ENCODE measurements at places on chromosomes 4 and X. TPM values are rescaled to one million over a fixed set of nuclear protein-coding genes. Genes with fewer than 3 reads are reported as not detected.

Gene HSD17B13
- total RNA-seq = not detected

- peak; percentile 53 for DNase-seq
These were observed 21.0 kb upstream of the UBA6 start for GRCh38 chr4:67721770-67722597.

DNA sequence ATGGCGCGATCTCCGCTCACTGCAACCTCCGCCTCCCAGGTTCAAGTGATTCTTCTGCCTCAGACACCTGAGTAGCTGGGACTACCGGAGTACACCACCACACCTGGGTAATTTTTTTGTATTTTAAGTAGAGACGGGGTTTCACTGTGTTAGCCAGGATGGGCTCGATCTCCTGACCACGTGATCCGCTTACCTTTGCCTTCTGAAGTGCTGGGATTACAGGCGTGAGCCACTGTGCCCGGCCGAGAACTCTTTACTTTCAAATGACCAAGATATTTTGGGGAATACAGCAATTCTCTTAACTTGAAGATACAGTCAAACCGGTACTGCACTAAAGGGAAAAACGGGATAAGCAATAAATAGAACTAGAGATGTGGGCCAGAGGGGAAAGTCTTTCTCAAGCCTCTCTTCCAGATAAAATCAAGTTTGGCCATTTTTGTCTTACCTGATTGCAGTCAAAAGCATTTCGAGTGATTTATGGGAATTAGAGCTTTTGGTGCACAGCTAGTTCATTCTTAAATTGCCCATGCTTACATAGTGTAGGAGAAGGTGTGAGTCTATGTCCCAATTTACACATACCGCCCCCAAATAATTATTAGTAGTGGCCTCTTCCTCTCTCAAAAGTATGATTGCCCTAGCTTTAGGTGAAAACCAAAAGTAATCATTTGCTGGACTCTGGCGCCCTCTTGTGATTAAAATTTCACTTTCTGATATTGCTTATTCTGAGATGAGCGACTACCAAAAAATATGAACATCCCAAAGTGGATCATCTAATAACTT lies 53.2 kb upstream of the ABCG2 start:
- DNase-seq = peak; percentile 11

Gene TEX13D
- not detected for total RNA-seq

Gene RASGEF1B
- total RNA-seq = 1.1 TPM

GRCh38 chr4:161285461-161285860 lies 878.3 kb downstream of the FSTL5 start:
- no peak for DNase-seq

Gene TMEM255A
- 0.06 TPM for total RNA-seq

DNA sequence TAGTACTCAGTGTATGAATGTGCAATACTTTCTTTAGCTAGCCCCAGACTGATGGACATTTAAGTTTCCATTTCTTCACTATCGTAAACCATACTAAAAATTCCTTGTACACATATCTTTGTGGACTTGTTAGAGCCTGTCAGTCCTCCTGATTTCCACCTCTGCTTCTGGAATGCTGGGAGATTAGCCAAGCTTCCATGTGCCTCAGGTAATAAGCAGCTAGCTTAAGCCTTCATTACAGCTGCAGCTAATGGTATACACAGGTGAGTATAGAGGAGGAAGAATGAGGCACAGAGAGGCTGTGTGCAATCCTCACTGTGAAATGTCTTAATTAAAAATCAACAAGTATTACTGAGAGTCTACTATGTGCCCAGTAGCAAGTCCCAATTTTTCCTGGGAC lies 9.8 kb downstream of the SMIM9 start:
- DNase-seq = no peak

Gene S100P
- not detected for total RNA-seq

GRCh38 chrX:30309139-30309571 lies at the start of gene NR0B1:
Gene NR0B1, minus strand, starts transcription at chrX:30309390. Its CDS starts 27 bp downstream, at chrX:30309363.
- DNase-seq = no peak

Gene DCX
- total RNA-seq = not detected

GRCh38 chr4:11455201-11455835 lies 26.6 kb upstream of the HS3ST1 start:
- DNase-seq = no peak

DNA sequence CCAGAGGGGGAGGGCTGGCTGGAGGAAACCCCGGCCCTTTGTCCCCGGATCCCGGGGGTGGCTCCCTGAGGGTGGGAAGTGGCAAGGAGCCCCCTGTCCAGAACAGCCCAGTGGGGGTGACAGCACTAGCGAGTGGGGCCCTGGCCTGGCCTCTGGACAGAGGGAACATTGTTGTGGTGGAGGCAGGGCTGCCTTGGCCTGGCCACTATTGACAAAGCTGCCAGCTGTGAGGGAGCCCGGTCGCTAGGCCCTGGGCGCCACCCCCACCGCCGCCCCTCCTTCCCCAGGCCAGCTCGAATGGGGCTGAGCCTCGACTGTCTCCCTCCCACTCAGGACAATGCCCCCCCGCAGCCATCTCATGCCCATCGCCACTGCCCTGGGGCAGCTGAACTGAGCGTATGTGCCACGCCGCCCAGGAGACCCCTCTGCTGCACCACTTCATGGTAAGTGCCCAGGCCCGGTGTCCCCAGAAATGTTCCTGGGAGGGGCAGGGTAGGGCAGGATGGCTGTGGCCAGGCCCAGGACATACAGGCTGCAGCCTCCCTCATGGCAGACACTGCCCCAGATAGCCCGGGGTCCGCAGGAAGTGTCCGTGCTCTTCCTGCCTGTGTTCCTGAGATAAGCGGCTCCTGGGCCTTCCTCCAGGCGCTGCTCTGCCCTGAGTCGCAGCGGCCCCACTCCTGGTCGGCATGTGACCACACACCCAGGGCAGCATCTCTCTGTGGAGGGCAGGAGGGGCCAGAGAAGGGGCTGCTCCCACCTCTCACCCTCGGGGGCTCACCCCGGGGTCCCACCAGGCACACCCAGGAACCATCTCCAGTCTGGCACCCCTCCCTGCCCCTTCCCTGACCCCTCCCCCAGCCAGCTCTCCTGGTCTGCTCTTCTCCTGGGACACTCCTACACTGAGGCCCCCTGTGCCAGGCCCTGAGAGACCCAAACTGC lies 1.4 kb downstream of the PLXNB3 start:
- no peak for DNase-seq

Gene UGT2B17
- not detected for total RNA-seq

Gene PAGE1
- total RNA-seq = 22.4 TPM

Gene TBC1D1
- total RNA-seq = 52.9 TPM

Gene SUPT20HL2
- total RNA-seq = not detected

Gene GAGE12J
- not detected for total RNA-seq

Gene GAGE10
- not detected for total RNA-seq

Gene OSTC
- total RNA-seq = 105 TPM

Gene GABRG1
- not detected for total RNA-seq

GRCh38 chrX:37627602-37628001 lies 56.1 kb downstream of the LANCL3 start:
- no peak for DNase-seq

DNA sequence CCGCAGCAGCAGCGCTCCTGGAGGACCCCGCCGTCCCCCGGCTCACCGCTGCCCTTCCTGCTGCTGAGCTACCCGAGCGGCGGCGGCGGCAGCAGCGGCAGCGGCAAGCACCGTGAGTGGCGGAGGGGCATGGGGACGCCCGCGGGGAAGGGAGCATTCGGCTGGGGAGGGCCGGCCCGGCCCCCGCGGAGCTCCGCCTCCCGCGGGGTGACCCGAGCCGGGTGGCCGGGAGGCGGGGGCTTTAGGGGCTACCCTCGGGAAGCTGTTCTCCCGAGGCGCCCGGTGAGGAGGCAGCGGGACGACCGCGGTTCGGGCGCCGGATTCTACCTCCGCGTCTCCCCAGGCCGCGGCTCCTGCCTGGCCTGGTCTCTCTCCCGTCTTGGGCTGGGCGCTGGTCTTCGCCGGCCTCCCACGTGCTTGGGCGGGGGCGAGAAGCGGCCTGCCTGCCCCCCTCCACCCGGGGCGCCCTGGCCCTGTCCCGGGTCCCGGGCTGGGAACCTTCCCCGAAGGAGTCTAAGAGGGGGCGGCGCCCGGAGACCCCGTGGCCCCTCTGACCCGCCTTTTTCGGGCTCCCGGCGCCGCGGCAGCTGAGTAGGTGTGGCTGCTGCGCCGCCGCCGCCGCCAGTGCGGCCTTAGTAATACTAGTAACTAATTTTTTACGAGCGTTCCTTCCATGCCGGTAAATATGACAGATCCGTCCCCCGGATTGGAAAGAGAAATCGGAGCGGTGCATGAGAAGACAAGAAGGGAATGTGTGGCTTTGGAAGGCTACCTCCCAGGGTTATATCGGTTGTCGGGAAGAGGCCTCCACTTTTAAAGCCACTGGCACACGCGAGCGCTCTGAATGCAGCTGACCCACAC lies 16.4 kb upstream of the RUFY3 start:
- peak; percentile 69 for DNase-seq

GRCh38 chrX:153645151-153645550 lies 1.9 kb upstream of the DUSP9 start:
- no peak for DNase-seq

Gene TIGD4
- total RNA-seq = 0.11 TPM

Gene C4orf50
- not detected for total RNA-seq

Gene TRIML2
- 0.23 TPM for total RNA-seq

DNA sequence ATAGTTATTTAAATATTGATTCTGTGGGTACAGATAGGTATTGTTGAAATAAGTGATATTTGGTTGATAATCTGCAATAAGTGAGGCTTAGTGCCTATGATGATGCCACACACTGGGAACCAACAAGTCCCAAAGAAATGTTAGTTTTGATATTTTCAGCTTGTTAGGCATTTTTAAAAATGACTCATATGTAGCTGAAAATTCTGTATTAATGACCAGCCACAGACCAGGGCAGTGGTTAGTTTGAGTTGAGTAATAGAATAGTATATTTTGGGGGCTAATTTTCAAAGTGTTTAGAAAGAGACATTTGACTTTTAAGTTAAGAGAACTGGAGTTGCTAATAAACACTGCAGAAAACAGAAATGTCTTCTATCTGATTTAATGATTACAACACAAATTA lies 9.4 kb downstream of the INTU start:
- DNase-seq = no peak

GRCh38 chrX:10795721-10796120 lies 175.3 kb upstream of the MID1 start:
- no peak for DNase-seq

DNA sequence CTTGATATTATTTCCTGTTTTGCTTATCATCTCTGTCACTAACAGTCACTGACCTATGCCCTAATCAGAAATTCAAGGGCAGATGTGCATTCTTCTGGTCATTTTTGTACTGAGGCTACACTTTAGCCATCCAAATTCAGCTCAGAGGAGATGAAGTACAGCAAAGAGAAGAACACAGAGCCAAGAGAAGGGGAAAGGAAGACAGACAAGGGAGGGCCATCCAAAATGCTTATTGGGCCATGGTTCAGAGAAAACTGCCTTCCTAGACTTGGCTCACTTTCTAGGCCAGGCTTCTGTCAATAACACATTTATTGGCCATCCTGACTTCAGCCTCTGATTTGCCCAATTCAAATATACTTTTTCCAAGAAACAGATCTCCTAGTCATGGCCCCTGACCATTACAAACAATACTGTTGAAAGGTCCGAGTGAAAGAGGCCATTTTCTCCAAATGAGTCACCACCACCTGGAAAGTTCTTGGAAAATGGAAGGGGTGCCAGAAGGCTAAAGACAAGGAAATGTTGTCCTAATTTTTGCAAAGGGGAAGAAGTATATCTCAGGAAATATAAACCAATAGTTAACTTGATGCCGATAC lies 56.4 kb downstream of the DCX start:
- no peak for DNase-seq

- peak; percentile 5 for DNase-seq
These were observed 173.6 kb upstream of the NUDT6 start for GRCh38 chr4:123096038-123096437.

Gene XAGE1A
- 5.7 TPM for total RNA-seq

DNA sequence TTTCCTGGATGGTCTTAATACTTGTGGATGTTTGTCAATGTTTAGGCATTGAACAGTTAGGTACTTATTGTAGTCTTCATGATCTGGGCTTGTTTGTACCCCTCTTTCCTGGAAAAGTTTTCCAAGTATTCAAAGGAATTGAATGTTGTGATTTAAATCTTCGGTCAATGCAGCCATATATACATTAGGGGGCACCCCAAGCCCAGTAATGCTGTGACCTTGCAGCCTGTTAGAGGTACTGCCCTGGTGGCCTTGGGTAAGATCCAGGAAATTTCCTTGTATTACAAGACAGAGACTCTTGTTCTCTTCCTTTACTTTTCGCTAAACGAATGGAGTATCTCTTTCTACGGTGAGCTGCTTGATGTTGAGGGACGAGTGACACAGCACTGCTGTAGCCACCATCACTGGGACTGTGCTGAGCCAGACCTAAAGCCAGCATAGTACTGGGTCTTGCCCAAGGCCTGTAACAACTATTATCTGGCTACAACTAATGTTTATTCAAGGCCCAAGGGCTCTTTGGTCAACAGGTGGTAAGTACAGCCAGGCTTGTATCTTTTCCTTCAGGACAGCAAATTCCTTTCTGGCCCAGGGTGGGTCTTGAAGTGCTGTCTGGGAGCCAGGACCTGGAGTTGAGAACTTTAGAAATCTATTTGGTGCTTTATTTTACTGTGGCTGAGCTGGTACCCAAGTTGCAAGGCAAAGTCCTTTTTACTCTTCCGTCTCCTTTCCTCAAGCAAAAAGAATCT lies 118.3 kb upstream of the ATOH1 start:
- DNase-seq = peak; percentile 6

Gene PHOX2B
- total RNA-seq = not detected

Gene CXCL11
- total RNA-seq = 9.8 TPM

- DNase-seq = peak; percentile 71
These were observed 815 bp downstream of the FAM53A start for GRCh38 chr4:1683261-1683735.

DNA sequence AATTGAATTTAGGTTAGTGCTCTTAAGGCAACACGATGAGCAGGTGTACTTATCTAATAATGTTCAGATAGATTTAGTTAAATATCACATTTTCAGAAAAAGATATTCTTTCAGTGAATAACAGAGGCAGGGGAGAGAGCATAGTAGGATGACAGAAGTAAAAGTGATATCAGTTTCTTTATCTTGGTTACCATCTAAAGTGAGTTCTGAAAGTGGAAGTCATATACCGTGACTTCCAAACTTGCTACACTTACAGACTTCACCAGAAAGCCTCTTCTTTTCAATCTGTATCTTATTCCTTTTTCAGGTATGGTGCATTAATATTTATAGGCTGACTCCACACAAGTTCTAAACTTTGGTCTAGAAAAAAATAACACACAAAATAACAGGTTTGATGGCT lies 124.9 kb downstream of the POU4F2 start:
- no peak for DNase-seq

Gene PDS5A
- 45.4 TPM for total RNA-seq

GRCh38 chr4:139131209-139131870 lies 45.7 kb downstream of the ELF2 start:
- DNase-seq = no peak

GRCh38 chr4:148141501-148141900 lies 300.7 kb downstream of the NR3C2 start:
- DNase-seq = no peak

DNA sequence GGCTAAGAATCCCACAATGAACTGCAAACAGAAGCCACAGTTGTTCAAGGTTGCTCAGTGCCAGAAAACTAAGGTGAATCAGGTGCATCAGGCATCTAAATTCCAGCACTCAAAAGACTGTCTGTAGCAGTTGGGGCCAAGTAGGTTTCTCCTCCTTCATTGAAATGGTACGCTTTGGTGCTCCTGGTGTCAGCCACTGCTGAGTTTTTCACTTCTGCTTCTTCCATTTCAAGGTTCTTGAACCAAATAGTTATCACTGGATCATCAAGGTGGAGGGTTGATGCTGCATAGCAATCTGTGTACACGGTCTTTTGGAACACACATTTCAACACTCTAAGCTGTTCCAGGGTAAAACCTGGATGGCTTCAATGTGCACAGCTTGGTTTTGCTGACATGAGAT lies 74.4 kb downstream of the TMA16 start:
- no peak for DNase-seq

- DNase-seq = no peak
These were observed 872 bp upstream of the S100P start for GRCh38 chr4:6692806-6693205.
